GM23338 (cell line): ENCODE measurements at places on chromosomes 5 and 9. TPM values are rescaled to one million over a fixed set of nuclear protein-coding genes. Genes with fewer than 3 reads are reported as not detected.

DRD1 gene
- 0.14 TPM in 1 of 2 replicates, not detected in the other for total RNA-seq

GPX8 gene
- total RNA-seq: 52.1 and 64.4 TPM in 2 replicates

NR4A3 gene
- 0.17 and 0.58 TPM in 2 replicates for total RNA-seq

ZNF618 gene
- total RNA-seq: 19.6 and 22.1 TPM in 2 replicates

ARHGEF39 gene
- total RNA-seq: 16.8 and 25.7 TPM in 2 replicates

MRPL41 gene
- 32.6 and 32.8 TPM in 2 replicates for total RNA-seq

SPINK7 gene
- not detected in 2 replicates for total RNA-seq

TAS2R1 gene
- 0.31 TPM in 1 of 2 replicates, not detected in the other for total RNA-seq

ADRA1B gene
- total RNA-seq: not detected in 2 replicates
